ENCODE measurements at places on chromosomes 13 and 19. TPM values are rescaled to one million over a fixed set of nuclear protein-coding genes. Genes with fewer than 3 reads are reported as not detected.

The GPR12 gene
- not detected for total RNA-seq

The ZNF486 gene
- total RNA-seq = 16.9 TPM

The IGFL2 gene
- not detected for total RNA-seq

The DEDD2 gene
- 127 TPM for total RNA-seq

DNA sequence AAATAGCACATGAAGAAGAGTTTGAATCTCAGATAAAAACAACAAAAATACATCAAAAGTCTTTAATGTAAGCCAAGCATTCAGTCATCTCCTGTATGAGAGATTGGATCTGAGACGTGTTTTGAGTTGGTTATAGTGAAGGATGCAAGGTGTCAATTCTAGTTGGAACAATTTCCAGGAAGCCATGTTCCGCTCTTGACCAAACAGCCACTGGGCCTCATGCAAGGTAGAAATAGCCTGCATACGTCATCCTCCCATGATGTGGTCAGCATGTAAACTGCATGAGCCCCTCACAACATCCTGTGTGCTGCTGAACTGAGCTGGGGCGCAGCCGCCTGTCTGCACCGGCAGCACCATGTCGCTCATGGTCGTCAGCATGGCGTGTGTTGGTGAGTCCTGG, at the start of gene KIR3DL3:
Gene KIR3DL3 (plus strand): TSS at position 301 of the 400 bp plus-strand sequence. CDS start 55 bp downstream, at position 356.
- DNase-seq = no peak

DNA sequence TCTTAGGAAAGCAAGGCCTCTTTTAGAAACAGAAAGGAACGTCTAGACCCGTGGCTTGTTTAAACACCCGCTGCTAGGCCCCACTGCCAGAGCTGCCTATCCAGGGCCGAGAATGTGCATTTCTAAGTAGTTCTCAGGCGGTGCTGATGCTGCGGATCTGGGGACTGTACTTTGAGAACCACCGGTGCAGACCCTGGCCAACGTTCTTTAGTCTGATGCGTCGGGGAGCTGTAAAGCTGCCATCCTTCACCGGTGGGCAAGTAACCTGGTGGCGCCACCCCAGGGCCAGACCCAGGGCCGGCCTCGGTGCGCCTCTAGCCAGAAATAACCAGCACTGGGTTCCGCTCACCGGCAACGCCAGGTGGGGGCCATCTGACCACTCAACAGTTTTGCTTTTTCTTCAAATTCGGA, 47.1 kb downstream of the TGDS start:
- peak; percentile 53 for DNase-seq

- no peak for DNase-seq
These were observed 126.1 kb downstream of the FGF9 start for GRCh38 chr13:21796775-21797514.

DNA sequence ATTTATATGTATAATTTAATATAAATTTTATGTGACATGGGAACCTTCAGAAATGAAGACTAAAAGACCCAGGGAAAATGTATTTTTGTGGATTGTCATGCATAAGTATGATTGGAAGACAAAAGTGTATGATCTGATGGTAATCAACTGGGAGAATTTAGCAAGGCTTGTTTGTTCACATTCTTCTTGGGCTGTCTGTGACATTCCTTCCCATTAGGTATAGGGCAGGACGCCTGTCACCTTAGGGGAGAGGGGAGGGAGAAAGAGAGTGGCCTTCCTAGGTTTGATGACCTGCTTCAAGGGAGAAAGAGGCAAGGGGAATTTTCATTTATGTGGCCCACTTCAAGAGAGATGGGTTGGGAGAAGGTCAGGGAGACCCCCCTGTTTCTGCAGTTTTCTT, 22.4 kb downstream of the PIBF1 start:
- no peak for DNase-seq

GRCh38 chr19:5001615-5002014, 32.7 kb downstream of the KDM4B start:
- no peak for DNase-seq

DNA sequence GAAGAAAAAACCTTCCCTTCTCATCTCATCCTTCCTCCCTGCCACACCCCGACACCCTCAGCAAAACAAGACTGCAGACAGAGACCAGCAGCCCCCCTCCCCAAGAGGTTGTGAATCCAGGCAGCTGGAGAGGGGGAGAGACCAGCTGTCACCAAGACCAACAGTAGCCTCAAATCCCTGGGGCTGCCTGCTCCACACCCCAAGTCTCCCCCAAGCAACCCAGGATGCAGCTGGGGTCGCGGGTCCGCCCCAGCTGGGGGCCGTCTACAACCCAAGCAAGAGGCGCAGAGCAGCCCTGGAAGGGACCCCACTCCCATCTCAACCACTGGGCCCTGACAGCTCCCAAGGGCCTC, 7.1 kb downstream of the KLF16 start:
- DNase-seq = no peak
